ENCODE measurements at places on chromosomes 3 and 15.

DNA sequence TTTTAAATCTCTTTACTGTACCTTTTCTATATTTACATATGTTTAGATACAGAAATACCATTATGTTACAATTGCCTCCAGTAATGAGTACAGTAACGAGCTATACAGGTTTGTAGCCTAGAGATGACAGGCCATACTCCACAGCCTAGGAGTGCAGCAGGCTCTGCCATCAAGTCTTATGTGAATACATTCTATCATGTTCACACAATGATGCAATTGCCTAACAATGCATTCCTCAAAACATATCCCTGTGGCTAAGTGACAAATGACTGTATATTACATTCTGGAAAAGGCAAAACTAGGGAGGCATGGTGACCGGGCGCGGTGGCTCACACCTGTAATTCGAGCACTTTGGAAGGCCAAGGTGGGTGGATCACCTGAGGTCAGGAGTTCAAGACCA lies 192.4 kb upstream of the IGF1R start:
- no peak for DNase-seq

GRCh38 chr3:61877359-61878138 lies 316.2 kb downstream of the PTPRG start:
- DNase-seq = no peak

DNA sequence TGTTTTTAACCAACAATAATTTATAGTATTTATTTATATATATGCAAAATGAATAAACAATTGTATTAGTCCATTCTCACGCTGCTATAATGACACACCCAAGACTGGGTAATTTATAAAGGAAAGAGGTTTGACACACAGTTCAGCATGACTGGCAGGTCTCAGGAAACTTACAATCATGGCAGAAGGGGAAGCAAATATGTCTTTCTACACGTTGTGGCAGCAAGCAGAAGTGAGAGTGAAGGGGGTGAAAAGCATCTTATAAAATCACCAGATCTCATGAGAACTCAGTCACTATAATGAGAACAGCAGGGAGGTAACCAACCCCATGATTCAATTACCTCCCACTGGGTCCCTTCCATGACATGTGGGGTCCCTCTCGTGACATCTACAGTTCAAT lies 162.8 kb upstream of the SLITRK3 start:
- DNase-seq = no peak

DNA sequence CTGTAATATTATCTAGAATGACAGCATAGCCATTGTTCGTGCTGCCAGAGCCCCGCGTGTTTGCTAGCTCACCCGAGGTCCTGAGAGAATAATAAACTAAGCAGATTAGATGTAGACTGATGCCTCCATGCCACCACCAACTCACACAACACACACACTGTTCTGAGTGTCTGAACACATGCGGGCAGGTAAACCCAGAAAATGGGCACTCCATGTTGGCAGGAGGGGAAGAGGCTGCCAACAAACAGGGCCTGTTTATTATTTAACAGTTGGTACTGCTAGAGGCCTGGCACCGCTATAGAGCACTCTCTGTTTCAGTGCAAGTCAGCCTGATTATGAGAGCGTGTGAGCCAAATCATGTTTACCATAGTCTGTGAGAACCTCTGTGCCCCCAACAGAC lies 299.0 kb downstream of the ZBTB20 start:
- DNase-seq = no peak

DNA sequence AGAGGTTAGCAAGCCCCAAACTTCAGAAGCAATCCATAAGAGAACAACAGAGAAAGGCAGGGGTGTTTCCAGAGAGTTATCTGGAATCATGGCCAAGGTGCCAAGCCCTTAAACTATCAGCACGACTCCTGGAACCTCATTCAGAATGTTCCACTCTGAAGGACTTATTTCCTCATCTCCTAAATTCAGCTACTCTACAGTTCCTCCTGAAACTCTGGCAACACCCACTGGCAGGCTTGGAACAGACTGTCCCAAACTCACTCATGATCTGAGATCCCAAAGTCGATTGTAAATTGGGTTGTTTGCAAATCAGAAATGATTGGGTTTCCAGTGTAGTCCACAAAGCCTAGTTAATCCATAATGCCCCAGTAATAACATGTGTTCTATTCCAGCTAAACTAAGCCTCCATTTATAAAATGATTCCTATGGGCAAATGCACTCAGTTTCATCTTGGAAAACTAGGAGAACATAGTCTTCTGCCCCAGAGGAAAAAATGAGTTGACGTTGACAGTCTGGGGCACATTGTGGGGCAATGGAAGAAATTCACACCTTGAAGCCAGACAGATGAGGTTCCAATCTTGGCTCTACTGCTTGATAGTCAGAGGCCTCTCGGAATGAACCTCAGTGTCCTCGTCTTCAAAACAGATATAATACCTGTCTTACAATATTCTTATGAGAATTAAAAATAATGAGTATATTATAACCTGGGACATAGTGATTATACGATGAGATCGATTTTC lies 65.9 kb downstream of the SLCO2A1 start:
- no peak for DNase-seq

DNA sequence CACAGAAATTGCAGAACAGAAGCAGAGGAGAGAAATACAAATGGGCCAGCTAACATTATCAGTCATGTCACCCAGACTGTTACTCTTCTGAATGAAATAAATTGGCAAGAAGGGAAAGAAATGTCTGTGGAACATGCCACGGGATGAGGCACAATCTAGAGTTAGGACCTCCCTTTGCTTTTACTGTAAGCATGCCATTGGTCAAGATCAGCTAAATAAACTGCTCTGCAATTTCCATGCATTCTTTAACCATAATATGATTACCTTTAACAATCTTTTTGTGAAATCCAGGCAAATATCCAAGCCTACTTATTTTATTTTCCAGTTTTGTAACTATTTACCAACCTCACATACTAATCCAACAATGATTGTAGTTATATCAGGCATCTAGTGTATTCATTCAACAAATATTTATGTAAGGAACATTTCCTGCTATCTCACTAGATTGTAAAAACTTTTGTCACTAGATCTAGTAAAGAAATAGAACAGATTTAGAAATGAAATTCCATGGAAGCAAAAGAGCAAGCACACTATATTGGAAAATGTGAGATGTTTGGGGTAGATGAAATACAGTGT lies 383.4 kb downstream of the MECOM start:
- no peak for DNase-seq

DNA sequence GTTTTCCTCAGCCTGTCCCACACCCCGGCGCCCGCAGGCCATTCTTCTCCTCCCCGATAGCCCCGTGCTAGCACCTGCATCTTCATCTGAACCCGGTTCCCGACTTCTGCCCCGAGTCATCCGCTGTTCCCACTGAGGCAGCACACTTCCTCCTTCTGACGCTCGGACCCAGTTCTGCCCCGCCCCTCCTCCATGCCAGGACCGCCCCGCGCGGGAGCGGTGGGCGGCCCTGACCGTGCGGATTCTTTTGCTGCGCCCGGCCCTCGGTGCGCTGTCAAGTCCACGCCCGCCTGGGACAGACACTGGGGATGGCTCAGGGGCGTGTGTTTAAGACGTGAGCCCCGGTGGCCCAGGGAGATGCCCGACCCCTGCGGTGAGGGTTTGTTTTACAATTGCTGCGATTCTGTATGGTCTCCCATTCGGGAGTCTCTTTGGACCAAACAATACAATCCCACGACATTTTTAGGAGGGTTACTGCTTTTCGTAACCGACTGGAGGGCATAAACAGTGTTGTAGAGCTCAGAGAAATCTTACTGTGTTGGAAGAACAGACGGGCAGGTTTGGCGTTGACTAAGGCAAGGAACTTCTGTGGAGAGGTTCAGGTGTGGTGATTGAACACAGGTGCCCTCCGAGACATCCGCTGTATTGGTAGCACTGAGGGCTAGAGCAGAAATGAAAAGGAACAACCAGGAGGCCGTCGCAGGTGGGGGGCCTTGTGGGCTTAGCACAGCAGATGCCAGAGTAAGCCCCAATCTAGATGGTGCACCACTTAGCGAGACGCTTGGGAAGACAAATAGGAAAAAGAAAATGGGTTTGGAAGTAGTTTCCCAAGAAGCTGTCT lies 716 bp downstream of the PTPN23 start:
- DNase-seq = peak; percentile 71

GRCh38 chr3:117892431-117892841 lies 1142.2 kb downstream of the IGSF11 start:
- no peak for DNase-seq

GRCh38 chr15:69325456-69325971 lies 26.8 kb downstream of the PAQR5 start:
- DNase-seq = no peak

- peak; percentile 14 for DNase-seq
Measured at GRCh38 chr3:123244128-123244527, 42.4 kb downstream of the SEC22A start.

DNA sequence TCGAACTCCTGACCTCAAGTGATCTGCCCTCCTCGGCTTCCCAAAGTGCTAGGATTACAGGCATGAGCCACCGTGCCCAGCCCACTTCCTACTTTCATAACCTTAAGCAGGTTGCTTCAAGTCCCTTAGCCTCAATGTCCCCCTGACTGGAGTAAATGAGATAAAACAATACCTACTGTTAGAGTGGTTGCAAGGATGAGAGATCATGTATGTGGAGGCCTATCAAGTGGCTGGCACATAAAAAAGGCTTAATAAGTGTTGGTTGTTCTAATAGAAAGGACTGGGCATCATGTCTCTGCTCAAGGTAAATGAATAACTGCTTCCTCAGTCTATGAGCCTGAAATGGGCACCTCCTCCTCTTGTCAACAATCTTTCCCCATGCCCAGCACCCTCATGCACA lies 25.9 kb upstream of the UBE2E1 start:
- DNase-seq = no peak

DNA sequence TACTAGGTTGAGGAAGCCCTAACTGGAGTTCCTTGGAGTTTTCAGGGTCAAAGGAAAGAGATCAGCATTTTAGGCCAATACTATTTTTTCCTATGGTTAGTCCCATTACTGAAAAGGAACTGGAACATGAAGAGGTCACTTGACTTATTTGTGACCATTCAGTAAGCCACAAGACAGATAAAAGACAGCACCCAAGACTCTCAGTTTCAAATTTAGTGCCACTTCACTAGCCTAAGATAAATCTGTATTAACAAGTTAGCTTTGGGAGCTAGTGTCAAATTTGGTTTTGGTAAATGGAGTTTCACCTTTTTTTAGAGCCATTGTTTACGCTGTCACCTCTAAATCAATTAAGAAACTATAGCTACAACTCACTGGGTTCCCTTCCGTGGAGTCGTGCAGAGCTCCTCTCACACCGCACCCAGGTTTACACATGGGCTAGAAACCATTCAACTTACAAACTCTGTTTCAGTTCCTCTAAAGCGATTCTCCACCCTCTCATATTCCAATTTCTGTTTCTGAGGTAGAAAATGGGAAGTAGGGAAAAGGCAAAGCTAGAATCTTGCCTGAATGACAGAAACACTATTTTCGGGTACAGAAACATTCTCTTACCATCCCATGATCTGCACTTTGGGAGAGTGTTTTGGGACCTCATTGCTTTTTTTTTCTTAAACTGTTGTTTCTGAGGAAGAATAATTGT lies 14.4 kb downstream of the CCDC32 start:
- DNase-seq = no peak

- DNase-seq = no peak
Measured at GRCh38 chr3:169082076-169082475, 581.4 kb downstream of the MECOM start.

DNA sequence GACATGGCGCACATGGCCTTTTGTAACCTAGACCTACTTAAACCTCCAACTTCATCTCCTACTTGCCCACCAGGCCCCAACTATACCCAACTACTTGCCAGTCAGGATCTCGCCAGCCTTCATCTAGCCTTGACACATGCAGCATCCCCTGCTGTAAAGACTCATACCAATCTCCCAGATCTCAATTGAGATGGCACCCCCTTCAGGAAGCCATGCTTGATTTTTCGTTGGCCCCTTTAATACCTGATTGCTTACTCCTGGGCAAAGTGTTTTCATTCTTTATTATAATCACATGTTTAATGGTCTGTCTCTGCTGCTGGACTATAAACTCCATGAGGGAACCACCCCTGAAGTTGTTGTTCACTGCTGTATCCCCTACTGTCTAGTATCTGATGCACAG lies 150.8 kb downstream of the SOX2 start:
- DNase-seq = no peak

GRCh38 chr3:138433892-138434275 lies 532 bp upstream of the ESYT3 start:
- DNase-seq = no peak

DNA sequence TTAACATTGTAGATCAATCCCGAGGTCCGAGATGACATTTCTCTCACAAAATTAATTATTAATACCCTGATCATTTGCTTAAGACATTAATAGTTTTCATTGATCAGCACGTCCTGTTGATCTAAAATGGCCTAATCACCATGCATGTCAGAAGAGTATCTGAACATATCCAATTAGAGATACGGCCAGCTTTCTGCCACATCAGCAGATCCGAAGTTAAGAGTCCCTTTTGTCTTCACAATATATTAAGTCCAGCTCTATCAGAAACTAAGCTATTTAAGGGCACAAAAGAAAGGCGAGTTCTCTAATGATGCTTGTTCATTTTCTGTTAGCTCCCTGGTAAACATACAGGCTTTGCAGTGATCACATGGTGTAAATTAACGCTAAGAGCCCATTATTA lies 470.3 kb downstream of the CNTN4 start:
- DNase-seq = no peak

- no peak for DNase-seq
Measured at GRCh38 chr3:126515066-126515706, 2.4 kb downstream of the UROC1 start.
